C1 segment of cervical spinal cord (tissue), 14 donors: ENCODE measurements at places on chromosomes 6 and 20.

GRCh38 chr6:2111162-2111677, 134.2 kb downstream of the GMDS start:
- DNase-seq: no peak

DNA sequence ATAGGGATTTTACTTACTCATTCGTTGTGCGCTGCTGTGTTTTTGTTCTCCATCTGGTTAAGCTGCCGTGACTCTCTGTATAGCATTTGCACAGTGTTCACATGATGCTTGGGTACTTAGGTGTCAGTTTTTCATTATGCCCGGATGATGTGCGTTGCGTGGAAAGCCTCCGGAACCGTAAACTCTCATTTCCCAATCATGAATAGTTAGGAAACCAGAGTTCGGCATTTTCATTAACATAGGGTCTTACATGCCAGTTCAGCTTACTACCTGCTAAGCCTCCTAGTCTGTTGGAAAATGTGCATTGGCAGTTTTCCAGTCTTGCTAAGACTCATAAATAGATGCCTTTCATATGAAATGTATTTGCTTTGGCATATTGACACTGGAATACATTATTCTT, 483.4 kb upstream of the FLRT3 start:
- DNase-seq: peak; percentile 3

DNA sequence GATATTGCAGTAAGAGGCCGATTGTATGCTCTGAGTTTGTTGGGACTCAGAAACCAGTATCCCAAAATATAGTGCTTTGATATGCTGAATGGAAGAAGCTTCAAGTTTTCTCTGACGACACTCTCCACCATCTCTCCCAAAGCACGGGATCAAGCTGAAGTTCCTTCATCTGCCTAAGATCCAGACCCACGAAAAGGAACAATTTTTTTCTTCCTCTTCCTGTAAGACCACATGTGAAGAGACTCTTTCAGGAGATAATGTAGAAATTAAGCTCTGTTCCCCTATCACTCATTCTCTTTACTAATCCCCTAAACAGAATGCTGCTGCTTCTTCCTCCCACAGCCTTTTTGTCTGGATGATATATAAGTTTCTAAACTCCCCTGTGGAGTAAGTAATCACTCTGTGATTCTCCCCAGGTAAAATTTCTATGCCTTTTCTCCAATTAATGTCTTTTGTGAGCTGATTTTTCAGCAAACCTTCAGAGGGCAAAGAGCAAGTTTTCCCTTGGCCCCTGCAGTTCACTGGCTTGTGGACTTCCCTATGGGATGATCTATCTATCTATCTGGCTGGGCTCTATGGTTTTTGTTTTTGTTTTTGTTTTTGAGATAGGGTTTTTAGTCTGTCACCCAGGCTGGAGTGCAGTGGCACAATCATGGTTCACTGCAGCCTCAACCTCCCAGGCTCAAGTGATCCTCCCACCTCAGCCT, 13.5 kb upstream of the PNRC1 start:
- peak; percentile 7 for DNase-seq

GRCh38 chr6:145155411-145155810, 579.9 kb downstream of the EPM2A start:
- no peak for DNase-seq

DNA sequence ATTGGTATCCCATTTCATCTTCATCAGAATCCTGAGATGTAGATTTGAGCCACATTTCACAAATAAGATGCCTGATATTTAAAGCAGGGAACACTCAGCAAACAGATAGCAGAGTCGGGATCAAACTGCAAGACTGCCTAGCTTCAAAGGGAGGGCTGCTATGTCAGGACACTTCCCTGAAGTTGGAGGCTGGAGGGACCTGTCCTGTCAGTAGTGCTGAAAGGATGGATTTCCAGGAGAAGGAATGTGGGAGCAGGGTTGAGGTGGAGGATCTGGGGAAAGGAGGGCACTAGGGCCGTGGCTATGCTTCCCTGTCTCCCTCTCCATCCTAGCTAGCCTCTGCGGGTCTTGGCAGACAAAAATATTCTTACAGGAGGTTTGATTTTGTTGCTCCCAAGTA, 32.2 kb downstream of the COX4I2 start:
- no peak for DNase-seq
